ENCODE measurements at places on chromosomes 3 and 15.
A peak's percentile ranks its signal among the peaks of the same experiment; 100 is the strongest.

- no peak for DNase-seq
These were observed 420.6 kb downstream of the SHQ1 start for GRCh38 chr3:72427624-72428023.

GRCh38 chr3:52036222-52036694 lies 20.1 kb downstream of the DUSP7 start:
- no peak for DNase-seq

DNA sequence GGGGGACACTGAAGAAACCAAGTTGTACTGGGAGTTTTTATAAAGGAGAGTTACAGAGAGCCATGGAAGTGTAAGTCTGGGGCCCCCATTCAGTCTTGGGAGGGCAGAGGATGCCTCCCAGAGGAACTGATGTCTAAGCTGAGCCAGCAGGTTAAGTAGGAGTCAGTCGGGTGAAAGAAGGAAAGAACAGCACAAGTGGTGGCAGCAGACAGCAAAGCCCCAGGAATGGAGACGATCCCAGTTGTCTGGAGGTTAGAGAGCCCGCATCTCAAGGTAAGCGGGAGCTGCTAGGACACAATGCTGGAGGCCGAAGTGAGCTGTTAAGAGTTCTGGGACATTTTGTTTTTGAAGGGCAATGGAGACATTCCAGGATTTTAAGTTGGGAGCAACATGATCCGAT lies 88.8 kb downstream of the TAMM41 start:
- no peak for DNase-seq

- DNase-seq, result peak; percentile 38
These were observed 133.1 kb downstream of the SMAD6 start for GRCh38 chr15:66834881-66835878.

DNA sequence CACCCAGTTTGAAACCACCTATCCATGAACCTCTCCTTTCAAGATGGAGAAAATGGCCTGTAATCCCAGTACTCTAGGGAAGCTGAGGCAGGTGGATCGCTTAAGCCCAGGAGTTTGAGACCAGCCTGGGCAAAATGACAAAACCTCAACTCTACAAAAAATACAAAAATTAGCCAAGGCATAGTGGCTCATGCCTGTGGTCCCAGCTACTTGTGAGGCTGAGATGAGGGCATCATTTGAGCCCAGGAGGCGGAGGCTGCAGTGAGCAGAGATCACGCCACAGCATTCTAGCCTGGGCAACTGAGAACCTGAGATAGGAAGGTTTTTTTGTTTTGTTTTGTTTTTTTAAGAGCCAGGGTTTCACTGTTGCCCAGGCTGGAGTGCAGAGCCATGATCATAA lies 5.4 kb downstream of the TKT start:
- DNase-seq, result no peak

DNA sequence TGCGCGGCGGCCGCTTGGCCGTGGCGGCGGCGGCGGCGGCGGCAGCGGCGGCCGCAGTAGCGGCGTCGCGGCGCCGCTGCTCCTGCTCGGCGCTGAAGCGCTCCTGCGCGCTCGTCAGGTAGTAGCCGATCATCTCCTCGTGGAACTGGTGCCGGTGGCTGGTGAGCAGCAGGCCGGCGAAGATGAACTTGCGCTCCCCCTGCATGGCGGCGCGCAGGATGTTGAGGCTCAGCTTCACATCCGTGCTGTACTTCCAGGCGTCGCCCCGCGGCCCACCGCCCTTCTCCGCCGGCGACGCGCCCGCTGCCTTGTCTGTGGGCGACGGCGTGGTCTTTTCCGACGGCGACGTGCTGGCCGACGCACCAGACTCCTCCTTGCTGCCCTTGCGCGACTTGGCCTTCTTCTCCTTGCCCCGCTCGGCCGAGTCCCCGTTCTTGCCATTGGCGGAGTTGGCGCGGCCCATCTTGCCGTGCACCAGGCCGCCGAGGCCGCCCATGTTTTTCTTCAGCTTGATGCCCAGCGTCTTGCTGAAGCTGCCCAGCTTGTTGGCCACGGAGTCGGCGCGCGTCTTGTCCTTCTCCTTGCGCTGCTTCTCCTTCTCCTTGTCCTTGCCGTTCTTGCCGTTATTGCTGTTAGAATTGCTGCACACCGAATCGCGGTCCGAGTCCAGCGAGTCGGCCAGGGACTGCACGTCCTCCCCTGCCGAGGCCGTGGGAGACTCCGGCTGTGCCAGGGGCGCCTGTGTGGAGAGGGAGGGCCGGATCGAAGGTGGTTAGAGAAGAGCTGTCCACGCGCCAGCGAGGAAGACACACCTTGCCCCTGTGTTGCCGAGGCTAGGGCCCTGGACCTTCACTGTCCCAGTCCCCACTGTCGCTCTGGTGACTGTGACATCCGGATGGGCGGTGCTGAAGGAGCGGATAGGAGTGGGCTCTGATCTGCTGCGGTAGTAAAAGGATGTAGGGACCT lies 157.6 kb downstream of the KLF13 start:
- DNase-seq, result peak; percentile 59
